Stimulated activated naive CD4-positive, alpha-beta T cell treated with Interleukin-2 at 50 U/mL for 16 hours (primary cell): ENCODE measurements at places on chromosomes 2 and 18.

DNA sequence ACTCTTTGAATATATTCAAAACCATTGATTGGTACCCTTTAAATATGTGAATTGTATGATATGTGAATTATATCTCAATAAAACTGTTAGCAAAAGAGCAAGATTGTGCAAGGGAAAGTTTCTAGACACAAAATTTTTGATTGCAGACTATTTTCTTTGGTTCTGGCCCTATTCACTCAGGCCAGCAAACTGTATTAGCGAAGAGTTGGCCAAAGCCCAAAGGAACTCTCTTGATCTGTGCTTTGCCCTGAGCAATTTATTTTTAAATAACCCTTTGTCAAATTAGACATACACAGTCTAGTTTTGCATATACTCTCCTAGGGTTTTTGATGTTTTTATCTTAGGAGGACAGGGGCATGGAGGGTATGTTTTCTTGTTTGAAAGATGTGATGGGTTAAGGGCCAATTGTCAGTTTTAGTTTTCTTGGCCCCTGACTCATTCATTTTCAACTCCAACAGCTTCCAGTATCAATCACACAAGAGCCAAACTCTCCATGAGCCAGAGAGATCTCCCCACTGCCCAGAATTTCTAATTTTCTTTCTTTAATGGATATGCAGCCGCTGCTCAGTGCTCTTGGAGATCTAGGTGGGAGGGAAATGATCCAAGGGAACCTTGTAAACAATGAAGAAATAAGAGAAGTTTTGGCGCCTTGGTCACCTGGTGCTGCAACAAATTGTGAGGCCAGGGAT is 231.5 kb downstream of the SRBD1 start:
- DNase-seq = no peak

GRCh38 chr18:77560341-77560992 is 310.8 kb downstream of the GALR1 start:
- no peak for DNase-seq

- no peak for DNase-seq
These were observed 70.6 kb upstream of the FOSL2 start for GRCh38 chr2:28322051-28322450.

DNA sequence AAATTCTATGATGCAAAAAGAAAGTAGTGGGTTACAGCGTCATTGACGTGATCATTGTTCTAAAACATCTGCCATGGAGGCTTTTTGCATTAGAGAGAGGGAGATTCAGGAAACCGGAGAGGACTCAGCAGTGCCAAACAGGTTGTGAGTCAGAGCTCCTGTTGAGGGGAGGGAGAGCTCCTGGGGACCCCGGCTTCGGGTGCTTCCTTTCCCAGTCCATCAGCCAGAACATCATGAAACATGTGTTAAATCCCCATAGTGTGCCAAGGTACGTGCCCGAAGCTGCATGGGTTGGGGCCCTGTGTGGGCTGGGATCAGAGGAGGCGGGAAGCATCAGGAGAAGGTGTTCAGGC is 791 bp upstream of the CYRIA start:
- DNase-seq = no peak

GRCh38 chr2:218799990-218800389 is 18.0 kb downstream of the CYP27A1 start:
- DNase-seq = no peak

DNA sequence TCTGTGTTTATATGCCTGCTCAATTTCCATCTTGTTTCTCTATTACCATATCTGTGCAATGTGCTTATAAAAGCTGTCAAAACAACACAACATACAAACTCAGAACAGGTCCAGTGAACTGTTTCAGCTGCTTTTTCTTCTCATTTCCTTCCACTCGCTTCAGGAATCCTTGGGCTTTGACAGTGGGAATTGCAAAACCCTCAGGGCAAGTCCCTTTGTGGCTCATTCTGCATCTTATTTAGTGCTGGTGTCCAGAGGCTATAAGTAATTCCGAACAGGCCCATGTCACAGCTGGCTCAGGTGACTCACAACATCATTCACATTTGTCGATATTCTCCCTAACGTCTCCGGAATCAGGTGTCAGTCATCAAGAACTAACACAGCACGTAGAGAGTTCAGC is 309.9 kb upstream of the ZNF521 start:
- no peak for DNase-seq
